ENCODE measurements at places on chromosomes 4 and X. TPM values are rescaled to one million over a fixed set of nuclear protein-coding genes. Genes with fewer than 3 reads are reported as not detected.

ASMT gene
- 0.36 TPM for total RNA-seq

CDS1 gene
- 1.5 TPM for total RNA-seq

RGN gene
- total RNA-seq = 5.8 TPM

TTC29 gene
- total RNA-seq = not detected

ZGRF1 gene
- 11.8 TPM for total RNA-seq

DNA sequence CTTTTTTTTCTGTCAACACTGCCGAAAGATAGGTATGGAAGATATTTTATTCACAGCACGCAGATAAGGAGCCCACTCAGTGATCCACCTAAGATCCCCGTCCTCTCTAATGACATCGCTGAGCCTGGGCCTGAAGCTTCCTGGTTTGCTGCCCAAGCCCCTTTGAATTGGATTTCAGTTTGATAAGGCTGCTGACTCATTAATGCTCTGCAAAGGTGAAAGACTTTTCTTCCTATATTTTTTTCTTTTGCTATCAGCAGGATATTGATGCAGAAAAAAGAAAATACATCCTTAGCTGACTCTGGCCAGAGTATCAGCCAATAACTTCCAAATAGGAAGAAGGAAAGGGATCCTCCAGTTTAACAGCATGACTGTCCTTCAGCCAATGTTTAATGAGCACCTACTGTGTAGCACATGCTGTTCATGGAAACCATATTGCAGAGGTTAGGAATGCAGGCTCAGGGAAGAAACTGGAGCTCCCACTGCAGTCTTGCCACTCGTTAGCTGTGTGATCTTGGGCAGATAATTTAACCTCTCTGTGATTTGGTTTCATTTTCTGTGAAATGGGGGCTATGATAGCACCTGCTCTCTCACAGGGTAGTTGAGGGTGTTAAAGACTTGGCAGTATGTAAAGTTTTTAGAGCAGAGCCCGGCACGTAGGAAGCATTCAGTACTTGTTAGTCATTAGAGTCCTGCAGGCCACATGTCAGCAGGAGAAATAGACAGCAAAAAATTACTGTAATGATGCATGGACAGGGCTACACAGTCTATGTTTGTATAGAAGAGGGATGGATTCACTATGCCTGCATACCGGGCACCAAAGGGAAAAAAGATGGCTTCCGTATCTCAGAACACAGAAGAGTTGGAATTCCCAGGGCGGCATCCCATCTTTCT lies 39.3 kb downstream of the EVC start:
- no peaks in the 10 kb centered on the region for H3K4me1 ChIP-seq
- H3K4me3 ChIP-seq = no peak overlapping the region
- peaks cover 11% of the 10 kb centered on the region for H3K36me3 ChIP-seq
- H3K27ac ChIP-seq = no peak overlapping the region
- no peak for DNase-seq

- no peaks in the 10 kb centered on the region for H3K4me1 ChIP-seq
- DNase-seq = no peak
- no peaks in the 10 kb centered on the region for H3K36me3 ChIP-seq
- no peaks in the 10 kb centered on the region for H3K27me3 ChIP-seq
Measured at GRCh38 chr4:80685214-80685613, 345.3 kb upstream of the BMP3 start.

DNA sequence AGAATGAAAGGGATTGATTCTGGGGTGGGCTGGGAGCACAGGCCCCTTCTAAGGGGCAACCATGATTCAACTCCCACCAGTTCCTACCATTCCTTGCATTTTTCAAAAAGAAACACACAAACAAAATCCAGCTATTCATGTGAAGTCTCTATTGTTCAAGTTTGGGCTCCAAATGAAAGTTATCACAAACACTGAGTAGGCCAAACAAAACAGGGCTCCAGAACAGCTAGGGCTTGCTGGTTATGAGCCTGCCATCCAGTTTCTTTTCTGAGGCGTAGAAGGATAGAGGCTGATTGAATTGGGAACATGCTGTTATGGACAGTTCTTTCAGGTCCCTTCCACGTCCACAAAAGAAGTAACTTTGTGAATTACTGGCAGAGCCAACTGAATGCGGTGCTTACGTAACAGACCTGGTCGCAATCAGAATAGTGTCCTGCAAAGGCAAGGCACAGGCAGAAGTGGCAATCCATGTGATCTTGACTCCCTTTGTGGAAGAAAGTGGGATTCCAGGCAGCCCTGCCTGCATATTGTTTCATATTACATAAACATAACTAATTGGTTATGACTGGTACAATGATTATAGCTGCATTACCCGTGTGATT lies 244.5 kb downstream of the SCFD2 start:
- DNase-seq = no peak
- H3K36me3 ChIP-seq = no peaks in the 10 kb centered on the region
- H3K4me1 ChIP-seq = peaks cover 18% of the 10 kb centered on the region

DNA sequence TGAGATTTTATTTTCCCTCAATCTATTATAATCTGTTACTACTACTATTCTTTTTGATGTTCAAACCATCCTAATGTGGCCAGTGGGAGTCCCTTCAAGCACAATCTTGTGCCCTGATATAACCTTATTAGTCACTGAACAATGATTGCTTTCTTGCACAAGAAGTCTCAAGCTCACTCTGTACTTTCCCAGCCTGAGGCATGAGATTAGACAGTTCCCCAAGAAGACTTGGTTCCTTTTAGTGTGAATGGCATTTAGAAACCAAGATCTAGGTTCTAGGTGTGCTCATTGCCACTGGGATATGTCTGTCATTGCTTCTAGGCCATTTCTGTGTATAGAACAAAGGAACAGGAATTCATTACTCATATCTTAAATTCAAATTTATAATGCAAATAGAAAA lies 28.0 kb upstream of the RBM41 start:
- no peak overlapping the region for H3K27ac ChIP-seq
- H3K4me1 ChIP-seq = no peaks in the 10 kb centered on the region
- no peak overlapping the region for H3K4me3 ChIP-seq

GRCh38 chr4:41216294-41217019 lies 2.1 kb upstream of the APBB2 start:
- DNase-seq = peak; percentile 81
- H3K36me3 ChIP-seq = no peaks in the 10 kb centered on the region

- no peak overlapping the region for H3K27ac ChIP-seq
- peaks cover 11% of the 10 kb centered on the region for H3K36me3 ChIP-seq
- no peak overlapping the region for H3K4me3 ChIP-seq
- peaks cover 91% of the 10 kb centered on the region for H3K4me1 ChIP-seq
- DNase-seq = peak; percentile 71
Measured at GRCh38 chr4:925171-925570, 6.9 kb downstream of the GAK start.

DNA sequence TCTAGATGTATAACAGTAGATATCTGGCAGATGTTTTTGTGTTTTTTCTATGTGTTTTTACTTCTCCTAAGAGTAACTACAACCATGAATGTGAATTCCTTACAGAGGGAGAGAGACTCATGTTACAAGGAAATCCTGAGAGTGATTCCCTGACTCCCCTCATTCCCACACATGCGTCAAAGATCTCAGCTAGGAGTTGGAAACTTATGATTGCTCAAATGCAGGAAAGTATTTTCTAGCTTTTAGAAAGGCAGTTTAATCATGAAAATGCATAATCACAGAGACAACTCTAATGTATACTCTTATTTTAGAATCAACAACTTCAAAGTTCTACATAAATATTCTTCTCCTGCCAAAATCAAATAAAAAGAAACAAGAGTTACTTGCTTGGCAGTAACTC lies 121.8 kb downstream of the PDE5A start:
- no peak overlapping the region for H3K4me3 ChIP-seq
- H3K36me3 ChIP-seq = no peaks in the 10 kb centered on the region
- no peak for DNase-seq

GRCh38 chrX:130974323-130974722 lies 71.3 kb upstream of the ENOX2 start:
- no peak for DNase-seq
- H3K4me1 ChIP-seq = no peaks in the 10 kb centered on the region
- no peaks in the 10 kb centered on the region for H3K36me3 ChIP-seq

DNA sequence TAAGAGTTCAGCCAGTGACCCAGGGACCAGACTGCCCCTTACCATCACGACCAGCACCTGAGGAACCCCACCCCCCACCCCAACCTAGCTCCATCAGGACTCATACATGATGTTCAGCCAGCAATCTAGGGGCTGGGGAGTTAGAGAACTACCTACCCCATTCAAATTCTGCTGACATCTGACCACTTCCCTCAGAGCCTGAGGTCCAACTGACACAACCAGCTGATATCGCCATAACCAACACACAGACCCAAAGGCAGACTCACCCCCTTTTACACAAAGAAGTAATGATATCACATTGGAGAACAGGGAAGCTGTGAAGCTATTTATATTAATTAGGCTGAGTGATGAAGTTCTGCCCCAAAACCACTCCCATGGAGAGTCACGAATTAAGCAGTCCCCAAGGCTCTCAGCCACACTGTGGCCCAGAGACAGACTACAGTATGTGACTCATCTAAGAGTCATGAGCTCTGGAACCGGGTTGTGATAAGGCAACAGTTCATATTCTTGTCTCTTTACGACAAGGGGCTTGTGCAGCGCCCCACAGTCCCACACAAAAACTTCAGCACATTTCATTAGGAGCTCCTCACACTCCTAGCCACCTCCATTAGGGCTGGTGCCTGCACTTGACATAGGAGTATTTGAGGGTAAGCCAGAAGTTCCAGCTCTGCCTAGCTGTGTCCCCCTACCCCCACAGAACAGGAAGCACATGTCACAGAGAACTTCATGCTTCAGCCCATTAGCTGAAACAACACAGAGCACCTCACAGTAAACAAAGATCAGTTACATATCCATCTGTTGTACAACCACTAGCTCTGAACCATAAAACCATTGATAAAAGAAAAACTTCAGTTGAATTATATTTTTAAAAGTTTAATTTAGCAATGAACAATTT lies 184.7 kb upstream of the ZCCHC13 start:
- H3K4me1 ChIP-seq = no peaks in the 10 kb centered on the region
- H3K36me3 ChIP-seq = peaks cover 4% of the 10 kb centered on the region

GRCh38 chr4:72442715-72443114 lies 126.3 kb downstream of the ADAMTS3 start:
- H3K27me3 ChIP-seq = no peaks in the 10 kb centered on the region
- DNase-seq = no peak
- H3K4me3 ChIP-seq = no peak overlapping the region
- H3K36me3 ChIP-seq = no peaks in the 10 kb centered on the region
- H3K27ac ChIP-seq = no peak overlapping the region

DNA sequence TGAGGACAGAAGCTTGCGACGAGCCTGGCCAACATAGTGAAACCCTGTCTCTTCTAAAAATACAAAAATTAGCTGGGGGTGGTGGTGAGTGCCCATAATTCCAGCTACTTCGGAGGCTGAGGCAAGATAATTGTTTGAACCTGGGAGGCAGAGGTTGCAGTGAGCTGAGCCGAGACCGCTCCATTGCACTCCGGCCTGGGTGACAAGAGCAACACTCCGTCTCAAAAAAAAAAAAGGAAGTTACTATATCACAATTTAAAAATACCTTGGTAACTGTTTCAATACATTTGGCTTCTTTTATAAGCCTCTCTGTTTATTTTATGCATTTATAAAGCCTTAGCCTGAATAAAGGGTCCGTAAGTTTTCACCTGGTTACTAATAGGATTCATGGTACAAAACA lies 46.6 kb upstream of the CHRNA9 start:
- no peak for DNase-seq
- no peaks in the 10 kb centered on the region for H3K27me3 ChIP-seq
- H3K4me3 ChIP-seq = no peak overlapping the region
- H3K36me3 ChIP-seq = no peaks in the 10 kb centered on the region
- H3K4me1 ChIP-seq = peaks cover 15% of the 10 kb centered on the region
- H3K27ac ChIP-seq = peak overlapping the region; percentile 45

GRCh38 chrX:131693359-131693758 lies 149.5 kb downstream of the OR13H1 start:
- no peaks in the 10 kb centered on the region for H3K27me3 ChIP-seq
- H3K36me3 ChIP-seq = no peaks in the 10 kb centered on the region
- H3K4me1 ChIP-seq = no peaks in the 10 kb centered on the region
- H3K27ac ChIP-seq = no peak overlapping the region
- no peak for DNase-seq

DNA sequence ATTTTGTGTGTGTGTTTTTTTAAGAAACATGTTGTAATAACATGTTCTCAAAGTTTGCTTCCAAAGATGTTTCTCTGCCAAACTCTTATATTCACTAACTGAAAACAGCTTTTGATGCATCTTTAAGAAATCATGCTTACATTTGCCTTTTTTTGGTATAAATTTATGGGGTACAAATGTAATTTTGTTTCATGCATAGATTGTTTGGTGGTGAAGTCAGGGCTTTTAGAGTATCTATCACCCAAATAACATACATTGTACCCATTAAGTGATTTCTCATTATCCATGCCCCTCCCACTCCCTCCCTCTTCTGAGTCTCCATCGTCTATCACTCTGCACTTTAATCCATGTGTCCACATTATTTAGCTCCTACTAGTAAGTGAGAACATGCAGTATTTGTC lies 30.8 kb downstream of the SPINK2 start:
- H3K36me3 ChIP-seq = no peaks in the 10 kb centered on the region
- H3K4me3 ChIP-seq = no peak overlapping the region
- DNase-seq = no peak
- no peaks in the 10 kb centered on the region for H3K4me1 ChIP-seq

DNA sequence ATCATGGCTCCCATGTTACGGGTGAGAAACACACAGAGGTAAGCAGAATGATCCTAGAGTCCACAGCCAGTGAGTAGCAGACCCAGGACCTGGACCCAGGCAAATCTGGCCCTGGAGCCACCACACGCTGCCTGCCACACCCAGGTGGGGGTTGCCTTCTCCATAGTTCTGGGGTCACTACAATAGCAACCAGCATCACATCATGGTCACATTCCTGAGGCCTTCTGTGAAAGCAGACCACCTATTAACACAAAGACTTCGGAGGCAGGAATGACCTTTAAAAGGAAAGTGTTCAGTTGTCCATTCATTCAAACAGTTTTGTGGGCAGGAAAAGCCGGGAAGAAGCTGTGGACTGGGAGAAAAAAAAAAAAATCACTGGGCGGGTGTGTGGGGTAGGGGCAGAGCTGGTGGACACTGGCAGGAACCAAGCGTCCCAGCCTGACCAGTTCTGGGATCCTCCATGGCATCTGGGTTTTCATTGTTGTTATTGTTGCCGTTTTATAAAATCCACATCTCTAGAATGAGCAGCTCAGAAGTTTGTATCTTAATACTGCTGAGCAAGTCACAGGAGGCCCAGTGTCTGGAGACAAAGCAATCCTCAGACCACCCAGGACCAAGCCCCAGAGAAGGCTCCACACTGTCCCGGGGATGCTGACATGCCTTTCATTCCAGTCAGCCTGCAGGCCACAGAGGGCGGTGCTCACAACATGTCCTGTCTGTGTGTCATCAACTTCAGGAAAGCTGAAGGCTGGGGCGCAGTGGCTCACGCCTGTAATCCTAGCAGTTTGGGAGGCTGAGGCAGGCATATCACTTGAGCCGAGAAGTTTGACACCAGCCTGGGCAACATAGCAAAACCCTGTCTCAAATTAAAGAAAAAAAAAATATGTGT lies 67.0 kb downstream of the SEL1L3 start:
- no peak overlapping the region for H3K27ac ChIP-seq
- peaks cover 36% of the 10 kb centered on the region for H3K36me3 ChIP-seq
- H3K27me3 ChIP-seq = no peaks in the 10 kb centered on the region

GRCh38 chrX:148588649-148589310 lies 88.4 kb downstream of the AFF2 start:
- no peak for DNase-seq
- H3K36me3 ChIP-seq = no peaks in the 10 kb centered on the region
- no peak overlapping the region for H3K27ac ChIP-seq
- no peak overlapping the region for H3K4me3 ChIP-seq

Measured in spleen (tissue), 13 donors.